ENCODE measurements at places on chromosomes 5 and 9. TPM values are rescaled to one million over a fixed set of nuclear protein-coding genes. Genes with fewer than 3 reads are reported as not detected.

- no peak for DNase-seq
Observed at GRCh38 chr5:170441393-170441784, 52.2 kb upstream of the KCNMB1 start.

- DNase-seq = no peak
Observed at GRCh38 chr9:81394881-81395675, 294.3 kb downstream of the TLE1 start.

- DNase-seq = no peak
Observed at GRCh38 chr9:91411096-91411771, 12.4 kb downstream of the NFIL3 start.

- no peak for DNase-seq
Observed at GRCh38 chr9:80698725-80699410, 990.5 kb downstream of the TLE1 start.

DNA sequence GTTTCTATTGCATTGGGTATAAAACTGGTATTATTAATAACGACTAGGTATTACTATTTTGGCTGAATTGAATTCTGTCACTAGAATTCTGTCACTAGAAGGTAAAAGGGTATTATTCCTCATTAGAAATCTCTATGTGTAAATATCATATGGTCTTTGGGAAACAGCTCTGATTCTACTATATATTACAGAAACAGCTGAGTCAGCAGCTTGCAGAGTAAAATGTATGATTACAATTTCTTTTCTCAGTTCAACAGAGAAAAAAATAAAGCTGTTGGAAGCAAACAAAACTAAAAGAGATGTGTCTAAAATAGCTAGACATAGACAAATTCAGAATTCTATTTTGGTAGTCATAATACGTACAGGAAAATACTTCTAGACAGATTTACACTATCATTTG is 48.5 kb downstream of the HAPLN1 start:
- DNase-seq = no peak

DNA sequence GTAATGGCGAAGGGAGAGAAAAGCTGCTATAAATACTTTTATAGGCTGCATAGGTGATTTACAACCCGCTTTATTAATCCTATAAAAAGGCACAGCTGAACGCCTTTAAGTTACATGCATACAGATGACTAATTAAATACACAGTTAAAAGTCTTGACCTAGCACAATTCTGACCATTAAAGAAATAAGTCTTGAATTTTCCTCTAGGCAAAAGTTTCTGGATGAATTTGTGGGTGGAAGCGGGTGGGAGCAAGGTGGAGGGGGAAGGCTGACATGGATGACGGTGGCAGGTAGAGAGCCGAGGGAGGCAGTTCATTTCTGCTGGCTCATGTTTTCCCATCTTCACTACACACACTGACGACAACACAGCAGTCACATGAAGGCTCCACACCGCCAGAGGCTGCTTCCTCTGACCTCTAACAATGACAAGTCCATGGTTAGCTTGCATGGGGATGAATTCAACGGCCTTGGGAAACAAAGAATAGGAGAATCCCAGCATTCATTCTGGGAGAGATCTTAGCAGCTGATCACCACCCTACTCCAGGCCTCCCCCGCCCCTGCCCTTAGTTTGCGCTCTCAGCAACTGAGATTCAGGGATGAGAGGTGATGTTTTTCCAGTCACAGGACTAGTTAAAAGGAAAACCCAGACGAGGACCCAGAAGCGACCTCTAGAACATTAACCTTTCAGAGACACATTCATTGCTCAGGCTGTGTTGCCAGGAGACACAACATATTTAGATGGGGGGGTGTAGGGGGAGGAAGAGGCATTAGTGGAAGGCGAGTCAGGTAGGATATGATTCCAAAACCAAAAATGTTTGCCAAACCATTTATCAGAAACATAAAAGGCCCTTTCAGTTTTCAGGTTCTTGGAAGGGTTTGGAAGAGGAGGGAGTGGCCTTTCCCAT is 329.3 kb downstream of the PIK3R1 start:
- DNase-seq = no peak

Gene ANKRD31
- total RNA-seq = 0.43 TPM

Gene TRPM3
- total RNA-seq = 3.1 TPM

Gene CCL27
- not detected for total RNA-seq

Gene LCN15
- total RNA-seq = not detected

Gene TSSK1B
- not detected for total RNA-seq
